ENCODE measurements at places on chromosomes 13 and 19.

- no peak for DNase-seq
Observed at GRCh38 chr13:58434943-58435342, 803.4 kb downstream of the PCDH17 start.

DNA sequence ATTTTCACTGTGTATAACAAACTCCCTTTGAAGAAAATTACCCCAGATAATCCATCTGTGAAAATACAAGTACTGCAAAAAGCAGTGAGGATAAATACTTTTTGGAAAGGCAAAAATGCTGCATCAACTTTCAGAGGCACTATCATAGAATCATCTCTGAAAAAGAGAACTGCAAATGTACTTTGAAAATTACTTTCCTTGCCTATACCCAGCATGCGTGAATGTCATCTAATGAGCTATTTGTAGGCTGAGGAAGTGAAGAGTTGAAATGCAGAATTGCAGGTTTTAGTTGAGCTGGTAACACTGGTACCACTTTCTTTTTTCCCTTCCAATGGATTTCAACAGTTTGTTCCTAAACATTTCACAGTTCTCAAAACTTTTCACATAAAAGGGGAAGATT, 196.7 kb downstream of the TBC1D4 start:
- no peak for DNase-seq

DNA sequence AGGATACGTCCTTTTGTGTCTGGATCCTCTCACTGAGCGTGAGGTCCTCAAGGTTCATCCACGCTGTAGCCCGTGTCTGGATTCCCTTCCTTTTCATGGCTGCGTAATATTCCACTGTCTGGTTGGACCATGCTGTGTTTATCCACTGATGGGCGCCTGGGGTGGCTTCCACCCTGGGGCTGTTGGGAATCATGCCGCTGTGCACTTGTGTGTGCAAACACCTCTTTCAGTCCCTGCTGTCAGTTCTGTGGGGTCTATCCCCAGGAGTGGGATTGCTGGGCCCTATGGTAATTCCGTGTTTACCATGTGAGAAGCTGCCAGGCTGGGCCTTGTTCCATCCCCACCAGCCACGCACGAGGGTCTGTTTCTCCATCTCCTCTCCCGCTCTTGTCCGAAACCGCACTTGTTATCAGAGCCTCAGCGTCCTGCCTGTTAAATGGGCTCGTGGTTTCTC, 98.6 kb downstream of the GADD45B start:
- no peak for DNase-seq

DNA sequence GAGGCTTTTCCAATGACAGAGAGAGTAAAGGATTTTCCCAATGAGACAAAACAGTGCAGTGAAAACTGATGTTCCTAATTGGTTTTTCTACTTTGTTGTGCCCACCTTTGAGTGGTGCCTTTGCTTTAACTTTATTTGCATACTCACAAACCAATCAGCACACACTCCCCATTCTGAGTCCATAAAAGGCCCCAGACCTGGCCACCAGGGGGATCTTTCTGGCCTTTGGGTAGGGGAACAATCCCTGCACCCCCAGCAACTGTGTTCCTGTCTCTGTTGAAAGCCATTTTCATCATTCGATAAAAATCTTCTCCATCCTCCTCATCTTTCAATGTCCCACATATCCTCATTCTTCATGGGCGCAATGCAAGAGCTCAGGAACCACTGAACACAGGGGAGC, 252.8 kb downstream of the B3GLCT start:
- no peak for DNase-seq

DNA sequence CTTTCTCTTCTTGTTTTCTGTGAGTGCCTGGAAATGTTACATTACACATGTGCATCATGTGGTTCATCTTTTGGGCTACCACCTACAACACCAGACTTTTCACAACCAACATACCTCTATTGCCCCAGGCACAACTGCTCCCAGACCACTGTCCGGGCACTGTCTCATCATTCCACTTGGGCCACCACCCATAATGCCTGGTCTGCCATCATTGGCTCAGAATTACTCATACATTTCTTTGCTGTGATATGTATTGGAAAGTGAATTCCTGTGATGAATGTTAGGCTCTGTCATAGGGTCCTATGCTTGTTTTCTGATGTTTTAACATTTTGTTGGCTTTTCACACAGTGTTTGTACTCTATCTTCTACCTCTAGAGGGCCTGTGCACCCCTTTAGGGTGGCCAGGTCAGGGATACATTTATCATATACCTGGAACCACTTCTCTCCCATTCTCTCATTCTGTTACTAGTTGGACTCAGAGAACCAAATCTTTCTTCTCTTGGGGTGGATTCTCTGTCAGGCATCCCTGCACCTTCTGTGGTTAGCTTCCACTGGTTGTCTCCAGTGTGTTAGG, 172.8 kb downstream of the NHLRC3 start:
- no peak for DNase-seq

GRCh38 chr13:96551546-96551945, 442.7 kb downstream of the OXGR1 start:
- DNase-seq = peak; percentile 3

All from body of pancreas (tissue), 4 donors.